Astrocyte (in vitro differentiated cells and primary cell): ENCODE measurements at places on chromosomes 2 and 18.

DNA sequence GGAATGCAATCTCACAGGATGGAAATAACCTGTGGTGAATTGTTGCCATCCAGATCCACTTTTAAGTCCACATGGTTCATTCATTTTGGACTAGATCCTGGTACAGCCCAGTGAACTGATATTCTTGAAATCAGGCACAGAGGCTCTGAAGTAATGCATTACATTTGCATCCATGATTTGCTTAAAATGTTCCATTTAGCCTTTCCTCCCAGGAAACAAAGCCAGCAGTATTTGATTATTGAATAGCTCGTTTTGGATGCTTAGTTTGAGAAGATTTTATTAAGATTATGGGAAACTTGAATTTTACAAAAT lies 995.8 kb upstream of the CDH2 start:
- no peak for DNase-seq

GRCh38 chr18:61580046-61580445 lies 246.8 kb downstream of the CDH20 start:
- no peak for DNase-seq

DNA sequence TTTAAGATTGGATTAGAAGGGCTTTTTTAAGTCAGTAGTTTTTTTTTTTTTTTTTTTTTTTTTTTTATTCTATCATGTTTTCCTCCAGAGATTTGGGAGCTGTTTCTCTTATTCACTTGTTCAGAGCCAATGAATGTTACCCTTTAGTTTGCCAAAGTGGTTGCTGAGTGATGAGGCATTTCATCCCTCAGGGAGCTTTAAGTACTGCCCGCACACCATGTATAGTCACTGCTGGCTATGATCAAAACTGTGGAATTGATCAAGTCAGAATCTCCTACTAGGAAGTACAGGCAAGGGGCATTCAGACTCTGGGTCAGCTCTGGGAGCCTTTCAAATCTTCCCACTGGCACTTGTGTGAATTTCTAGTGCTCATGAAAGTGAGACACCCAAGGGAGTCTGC lies 201.6 kb downstream of the IKZF2 start:
- DNase-seq, result no peak

DNA sequence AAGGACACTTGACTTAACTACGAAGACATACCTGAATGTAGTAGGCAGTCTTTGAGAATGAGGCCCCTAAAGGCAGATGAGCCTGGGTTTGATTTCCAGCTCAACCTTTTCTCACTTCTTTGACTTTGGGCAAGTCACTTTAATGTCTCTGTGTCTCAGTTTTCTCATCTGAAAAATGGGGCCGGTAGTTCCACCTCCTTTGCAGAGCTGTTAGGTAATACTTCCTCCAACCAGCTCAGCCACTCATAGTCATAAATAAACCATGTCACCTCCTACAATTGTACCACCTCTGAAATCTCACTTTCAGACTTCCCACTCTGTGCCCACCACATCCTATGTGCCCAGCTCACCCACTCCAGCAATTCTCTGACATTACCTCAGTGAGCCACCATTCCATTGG lies 10.4 kb downstream of the ARHGAP25 start:
- DNase-seq, result no peak

DNA sequence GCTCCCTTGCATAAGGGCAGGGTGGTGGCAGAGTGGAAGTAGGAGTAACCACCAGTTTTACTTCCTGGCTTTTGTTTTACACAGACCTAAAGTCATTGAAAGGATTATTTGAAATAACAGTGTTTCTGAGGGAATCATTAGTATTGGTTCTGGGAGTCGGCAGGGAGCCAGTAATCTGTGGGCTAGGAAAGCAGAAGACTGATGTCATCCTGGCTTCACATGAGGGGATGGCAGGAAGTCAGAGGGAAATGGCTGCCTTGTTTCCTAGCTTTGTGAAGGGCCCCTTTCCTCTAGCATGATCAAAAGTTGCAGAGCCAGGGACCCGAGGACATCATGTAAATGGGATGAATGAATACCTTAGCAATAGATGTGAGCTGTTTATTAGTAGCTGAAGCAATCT lies 792.6 kb downstream of the CPS1 start:
- no peak for DNase-seq

GRCh38 chr2:151063271-151063670 lies 198.4 kb downstream of the RBM43 start:
- DNase-seq, result peak; percentile 75

- peak; percentile 100 for DNase-seq
Observed at GRCh38 chr2:160387558-160388262, 105.9 kb downstream of the RBMS1 start.

GRCh38 chr2:68936889-68937288 lies 15.8 kb downstream of the GKN2 start:
- DNase-seq, result peak; percentile 20

DNA sequence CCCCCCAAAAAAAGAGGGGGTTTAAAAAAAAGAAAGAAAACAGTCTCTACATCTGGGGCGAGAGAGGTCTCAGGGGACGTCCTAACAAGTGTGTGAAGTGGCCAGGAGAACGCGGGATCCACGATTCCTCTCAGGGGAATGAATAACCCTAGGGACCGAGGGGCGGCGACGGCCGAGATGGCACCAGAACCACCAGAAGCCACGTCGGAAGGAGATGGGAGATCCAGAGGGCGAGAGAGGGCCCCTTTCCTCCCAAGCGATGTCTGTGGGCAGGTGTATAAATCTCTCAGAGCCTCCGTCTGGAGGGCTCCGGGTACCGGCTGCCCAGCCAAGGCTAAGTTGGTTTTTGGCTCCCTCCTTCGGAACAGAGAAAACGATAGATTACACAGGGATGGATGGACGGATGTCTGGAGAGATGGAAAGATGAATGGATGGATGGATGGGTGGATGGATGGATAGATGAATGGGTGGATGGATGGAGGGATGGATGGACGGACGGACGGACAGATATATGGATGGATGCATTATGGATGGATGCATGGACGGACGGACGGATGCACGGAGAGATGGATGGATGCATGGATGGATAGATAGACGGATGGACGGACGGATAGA lies 1.7 kb downstream of the EPHA4 start:
- DNase-seq, result no peak

DNA sequence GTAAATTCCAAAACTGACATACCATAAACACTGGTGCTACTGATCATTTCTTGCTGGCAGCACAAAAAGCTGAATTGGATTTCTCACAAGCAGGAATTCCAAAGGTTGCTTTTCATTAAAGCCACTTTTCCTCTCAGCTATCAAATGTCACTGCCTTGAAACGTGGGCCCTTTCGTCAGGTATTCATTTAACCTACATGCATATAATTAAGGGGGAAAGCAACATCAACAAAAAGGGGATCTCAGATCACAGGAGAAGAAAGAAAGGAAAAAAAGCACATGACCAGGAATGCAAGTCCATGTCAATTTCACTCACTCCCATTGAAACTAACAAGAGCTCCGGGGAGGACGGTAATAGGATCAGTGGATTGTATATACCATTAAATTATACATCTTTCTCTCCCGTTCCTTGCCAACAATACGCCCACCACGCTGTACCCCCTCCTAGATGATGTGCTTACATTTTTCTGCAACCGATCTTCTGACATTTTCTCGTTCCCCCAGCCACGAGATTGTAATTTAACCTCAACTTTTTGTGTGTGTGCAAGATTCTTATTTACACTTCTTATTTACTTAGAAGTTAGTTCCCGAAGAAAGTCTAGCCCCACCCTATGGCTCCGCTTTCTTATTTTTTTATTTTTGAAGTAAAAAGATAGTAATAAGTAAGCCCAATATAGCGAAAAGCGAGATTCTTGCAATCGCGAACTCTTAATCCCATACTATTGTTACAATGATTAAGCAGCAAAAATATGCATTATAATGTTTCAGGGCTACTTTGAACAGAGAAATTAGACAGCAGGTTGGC lies 725 bp downstream of the FIGN start:
- no peak for DNase-seq

DNA sequence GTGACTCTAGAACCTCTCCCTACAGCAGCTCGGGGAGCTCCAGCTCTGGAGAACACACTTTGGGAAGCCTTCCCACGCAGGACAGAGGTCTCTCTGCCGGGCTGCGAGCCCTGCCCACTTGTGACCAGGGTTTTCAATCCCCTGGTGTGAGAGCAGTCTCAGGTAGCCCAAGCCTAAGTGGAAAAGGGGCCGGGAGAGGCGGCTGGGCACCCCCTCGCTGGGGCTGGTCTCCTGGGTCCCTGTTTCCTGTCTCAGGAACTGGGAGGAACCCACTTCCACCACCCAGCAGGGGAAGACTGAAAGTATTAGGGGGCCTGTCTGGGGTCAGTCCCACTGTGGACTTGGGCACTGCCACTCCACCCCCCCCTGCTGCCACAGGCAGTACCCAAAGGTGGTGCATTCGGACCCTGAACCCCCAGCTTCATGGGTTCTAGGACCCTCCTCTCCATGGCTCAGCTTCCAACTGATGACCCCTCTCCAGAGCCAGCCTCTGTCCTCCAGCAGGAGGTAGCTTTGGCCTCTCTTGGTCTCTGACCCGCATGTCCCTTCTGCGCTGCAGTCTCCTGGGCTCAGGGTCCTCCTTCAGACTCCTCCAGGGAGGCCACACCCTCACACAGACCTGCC lies 70.0 kb downstream of the RRM2 start:
- no peak for DNase-seq

- peak; percentile 23 for DNase-seq
Observed at GRCh38 chr2:108586116-108586515, 51.8 kb downstream of the LIMS1 start.

DNA sequence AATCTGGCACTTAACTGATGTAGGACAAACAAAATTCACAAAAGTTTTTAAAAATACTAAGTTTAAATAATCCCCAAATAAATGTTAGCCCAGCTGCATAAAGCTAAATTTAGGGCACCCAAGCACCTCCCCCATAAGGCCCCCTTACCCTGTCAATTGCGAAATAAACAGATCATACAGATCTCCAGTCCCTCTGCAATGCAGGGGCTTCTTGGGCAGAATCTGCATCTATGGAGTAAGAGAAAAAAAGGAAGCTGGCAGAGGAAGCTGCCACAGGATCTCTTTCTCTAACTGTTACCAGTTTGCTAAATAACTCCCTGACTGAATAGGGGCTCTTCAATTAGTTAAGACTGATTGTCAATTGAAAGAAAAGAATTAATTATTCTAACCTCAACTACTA lies 117.7 kb downstream of the MEMO1 start:
- no peak for DNase-seq

- no peak for DNase-seq
Observed at GRCh38 chr2:193943406-193943960, 1713.5 kb upstream of the SLC39A10 start.

- DNase-seq, result no peak
Observed at GRCh38 chr2:25305775-25306174, 36.0 kb downstream of the DNMT3A start.

GRCh38 chr2:75790814-75791467 lies 80.2 kb upstream of the GCFC2 start:
- DNase-seq, result no peak

DNA sequence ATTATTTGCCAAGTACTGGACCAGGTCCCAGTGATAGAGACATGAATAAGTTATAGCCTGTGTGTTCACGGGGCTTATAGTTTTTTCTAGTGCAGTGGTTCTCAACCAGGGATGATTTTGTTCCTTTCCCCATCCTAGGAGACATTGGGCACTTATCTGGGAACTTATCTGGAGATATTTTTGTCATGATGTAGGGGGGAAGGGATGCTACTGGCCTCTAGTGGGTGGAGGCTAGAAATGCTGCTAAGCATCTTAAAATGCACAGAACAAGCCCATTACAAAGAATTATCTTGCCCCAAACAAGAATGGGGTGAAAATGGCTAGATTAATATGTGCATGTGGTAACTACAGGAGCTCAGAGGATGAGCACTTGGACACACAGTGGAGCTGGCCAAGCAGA lies 75.2 kb downstream of the KLHL29 start:
- no peak for DNase-seq

GRCh38 chr18:26719896-26720295 lies 145.6 kb downstream of the AQP4 start:
- no peak for DNase-seq

GRCh38 chr2:135256531-135257260 lies 204.6 kb downstream of the RAB3GAP1 start:
- peak; percentile 25 for DNase-seq

- peak; percentile 52 for DNase-seq
Observed at GRCh38 chr18:48742706-48743475, 204.1 kb downstream of the CTIF start.
